BE2C (cell line): ENCODE measurements at places on chromosomes 12 and 14.

- DNase-seq: peak; percentile 37
Observed at GRCh38 chr12:108804271-108804953, 53.0 kb downstream of the SSH1 start.

DNA sequence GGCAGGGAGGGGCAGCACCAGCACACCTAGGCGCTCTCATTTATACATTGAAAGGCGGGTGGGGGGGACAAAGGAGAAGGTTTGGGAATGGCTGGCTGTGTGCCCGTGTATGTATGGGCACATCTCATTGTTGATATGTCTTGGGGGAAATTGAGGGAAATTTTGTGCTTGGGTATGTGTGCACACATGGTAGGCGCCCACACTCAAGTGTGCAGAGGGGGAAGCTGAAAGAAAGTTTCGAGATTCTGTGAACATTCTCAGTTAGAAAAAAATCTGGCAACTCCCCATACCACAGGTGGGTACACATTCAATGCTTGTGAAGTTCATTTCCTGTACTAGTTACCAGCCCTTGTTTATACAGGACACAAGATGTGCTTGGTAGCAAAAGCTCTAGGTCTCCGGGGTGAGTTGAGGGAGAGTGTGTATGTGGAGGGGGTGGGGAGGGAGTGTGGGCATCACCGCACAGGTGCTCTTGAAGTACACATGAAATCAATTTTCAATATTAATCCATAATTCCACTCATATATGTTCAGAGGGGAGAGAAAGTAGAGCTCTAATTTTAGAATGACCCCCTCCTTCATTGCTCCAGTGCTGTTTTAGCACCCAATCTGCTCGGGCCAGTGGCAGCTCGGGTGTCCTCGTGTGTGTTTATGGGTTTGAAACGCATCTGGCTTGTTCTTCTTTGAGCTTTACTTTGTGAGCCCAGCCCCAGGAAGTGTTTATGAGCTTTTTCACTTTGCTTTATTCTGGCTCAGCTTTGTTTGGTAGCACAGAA lies 286.0 kb downstream of the ZFP36L1 start:
- DNase-seq: no peak

DNA sequence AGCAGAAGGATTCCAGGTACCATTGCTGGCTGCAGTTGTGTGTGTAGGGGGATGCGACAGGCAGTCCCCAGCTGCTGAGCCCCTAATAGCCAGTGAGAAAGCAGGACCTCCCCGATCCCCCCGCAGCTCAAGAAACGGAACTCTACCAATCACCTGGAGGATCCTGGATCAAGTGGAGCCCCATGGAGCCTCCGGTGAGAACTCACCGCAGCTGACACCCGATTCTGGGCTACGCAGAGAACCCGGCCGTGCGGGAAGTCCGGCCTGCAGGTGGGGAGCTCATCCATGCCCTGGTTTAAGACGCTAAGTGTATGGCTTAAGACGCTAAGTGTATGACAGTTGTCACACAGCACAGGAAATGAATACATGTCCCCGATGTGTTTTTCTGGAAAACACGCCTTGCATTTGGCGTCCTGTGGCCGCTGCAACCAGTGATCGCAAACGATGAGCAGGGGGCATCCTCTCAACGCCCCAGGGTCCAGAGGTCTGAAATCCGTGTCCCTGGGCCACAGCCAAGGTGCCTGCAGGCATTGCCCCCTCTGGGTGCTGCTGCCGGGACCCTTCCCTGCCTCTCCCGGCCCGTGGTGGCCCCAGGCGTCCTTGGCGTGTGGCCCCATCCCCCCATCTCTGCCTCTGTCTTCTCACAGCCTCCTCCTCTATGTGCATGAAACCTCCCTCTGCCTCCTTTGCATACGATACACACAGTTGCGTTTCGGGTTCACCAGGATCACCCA lies 75.1 kb downstream of the KIF26A start:
- DNase-seq: no peak

GRCh38 chr14:99213101-99213500 lies 58.9 kb downstream of the BCL11B start:
- DNase-seq: no peak

DNA sequence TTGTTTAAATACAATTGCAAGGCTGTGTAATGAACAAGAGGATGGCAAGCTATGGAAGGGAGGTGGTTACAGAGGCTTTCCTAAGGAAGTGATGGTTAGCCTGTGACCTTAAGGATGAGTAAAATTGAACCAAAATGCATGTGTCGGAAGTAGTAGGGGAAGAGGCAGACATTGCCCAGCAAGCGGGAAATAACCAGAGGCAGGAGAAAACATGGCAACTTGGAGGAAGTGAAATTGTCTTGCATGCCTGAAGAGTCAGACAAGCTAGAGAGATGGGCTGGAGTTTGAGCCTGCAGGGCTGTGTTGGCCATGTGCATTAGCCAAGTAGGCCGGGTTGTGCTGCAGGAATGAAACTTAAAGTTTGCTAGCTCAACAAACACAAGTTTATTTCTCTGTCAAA lies 96.2 kb downstream of the BTG1 start:
- DNase-seq: no peak

GRCh38 chr14:75864352-75864751 lies 117.4 kb downstream of the TGFB3 start:
- DNase-seq: no peak

DNA sequence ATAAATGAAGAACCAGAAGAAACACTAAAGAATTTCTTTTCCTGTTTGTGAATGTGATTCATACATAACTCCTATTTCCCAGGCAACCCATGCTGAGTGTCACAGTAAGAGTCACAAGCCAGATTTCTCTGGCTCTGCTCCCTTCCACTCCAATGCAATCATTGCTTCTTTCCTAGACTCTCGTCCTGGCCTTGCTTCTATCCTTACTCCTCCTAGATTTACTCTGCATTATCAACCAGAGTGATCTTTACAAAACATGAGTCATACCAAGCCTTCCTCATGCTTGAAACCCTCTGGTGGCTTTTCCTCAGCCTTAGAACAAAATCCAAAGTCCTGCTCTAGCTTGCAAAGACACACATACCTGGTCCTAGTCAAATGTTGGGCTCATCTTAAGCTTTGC lies 13.3 kb downstream of the IL22 start:
- DNase-seq: no peak

DNA sequence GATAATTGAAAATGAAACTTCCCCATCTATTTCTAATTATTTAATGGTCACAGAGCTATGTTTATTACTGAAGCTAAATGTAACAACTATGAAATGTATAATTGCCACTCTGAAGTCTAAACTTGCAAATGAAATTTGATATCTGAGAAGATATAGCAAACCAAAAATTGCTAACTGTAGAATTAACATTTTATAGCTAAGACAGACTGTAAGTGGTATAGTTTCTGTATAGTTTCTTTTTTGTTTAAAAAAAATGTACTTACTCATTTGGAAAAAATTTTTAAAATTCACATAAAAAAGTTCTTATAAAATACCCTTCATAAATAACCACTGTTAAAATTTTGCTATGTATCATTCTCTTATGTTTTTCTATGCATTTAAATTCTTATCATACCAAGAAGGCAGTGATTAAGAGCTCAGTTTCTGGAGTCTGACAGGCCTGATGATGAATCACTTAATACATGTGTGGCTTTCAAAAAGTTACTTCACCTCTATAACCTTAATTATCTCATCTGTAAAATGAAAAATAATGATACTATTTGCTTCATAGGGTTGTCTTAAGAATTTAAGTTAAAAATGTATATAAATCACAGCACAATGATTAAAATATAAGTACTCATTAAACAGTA lies 214.7 kb upstream of the GARIN2 start:
- DNase-seq: no peak

DNA sequence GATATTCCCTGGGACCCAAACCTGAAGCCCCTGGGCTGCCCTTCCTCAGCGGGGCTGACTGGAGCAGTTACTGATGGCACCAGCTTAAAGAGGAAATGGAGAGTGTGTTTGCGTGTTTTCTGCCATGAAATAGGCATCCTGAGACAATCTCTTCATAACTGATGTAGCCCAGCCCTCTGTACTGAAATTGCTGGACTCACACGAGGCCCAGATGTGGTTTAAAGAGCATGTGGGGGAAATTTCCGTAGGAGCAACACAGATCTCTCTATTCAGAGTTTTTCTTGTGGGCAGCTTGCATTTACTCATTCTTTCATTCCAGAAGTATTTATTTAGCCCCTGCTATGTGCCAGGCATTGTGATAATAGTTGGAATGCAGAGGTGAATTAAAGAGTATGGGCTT lies 782.1 kb upstream of the TBX3 start:
- no peak for DNase-seq

GRCh38 chr12:77325511-77326236 lies 260.3 kb upstream of the E2F7 start:
- no peak for DNase-seq

- DNase-seq: no peak
Observed at GRCh38 chr12:27754795-27755194, 25.2 kb upstream of the KLHL42 start.

DNA sequence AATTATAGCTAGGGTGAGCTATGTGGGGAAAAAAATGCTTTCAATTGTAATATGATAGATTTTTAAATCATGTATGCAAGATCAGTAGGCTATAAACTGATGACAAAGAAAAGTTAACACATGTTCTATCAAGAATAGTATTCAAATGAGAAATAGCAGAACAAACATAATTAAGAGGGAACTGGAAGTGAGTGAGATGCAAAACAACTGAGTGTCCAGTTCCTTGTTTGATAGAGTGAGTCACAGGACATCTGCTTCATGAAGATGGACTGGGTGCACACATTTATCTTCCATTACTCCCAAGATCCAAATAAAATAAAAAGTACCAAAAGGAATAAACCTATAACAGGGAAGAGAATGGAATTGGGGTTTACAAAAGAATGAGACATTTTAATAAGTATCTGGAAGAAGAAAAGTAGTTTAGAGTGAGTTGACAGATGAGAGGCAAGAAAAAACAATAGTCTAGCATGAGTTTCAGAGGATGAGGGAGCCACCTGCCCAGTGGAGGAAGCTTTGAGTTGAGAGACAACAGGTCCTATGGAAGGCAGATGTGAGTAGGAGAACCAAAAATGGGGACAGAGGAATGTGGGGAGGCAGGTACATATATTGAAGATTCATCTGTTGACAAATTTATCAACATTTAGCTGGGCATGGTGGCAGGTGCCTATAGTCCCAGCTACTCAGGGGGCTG lies 178.1 kb upstream of the ARHGAP5 start:
- no peak for DNase-seq

DNA sequence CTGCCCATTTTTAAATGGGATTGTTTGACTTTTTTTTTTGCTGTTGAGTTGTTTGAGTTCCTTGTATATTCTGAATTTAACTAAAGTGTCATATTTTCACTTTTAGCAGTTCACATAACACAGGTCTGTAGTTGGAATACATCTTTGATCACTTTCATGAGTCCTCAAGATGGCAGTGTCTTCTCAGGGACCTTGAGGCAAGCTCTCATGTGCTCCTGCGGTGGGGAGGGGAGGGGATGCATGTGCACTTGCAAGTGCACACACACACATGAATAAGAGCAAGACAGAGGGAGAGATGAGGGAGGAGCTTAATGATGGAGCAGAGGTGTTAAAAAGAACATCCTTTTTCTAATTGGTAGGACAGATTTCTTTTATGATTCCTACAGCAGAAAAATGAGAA lies 291.4 kb upstream of the OR4E1 start:
- no peak for DNase-seq

- peak; percentile 50 for DNase-seq
Observed at GRCh38 chr14:100442498-100443490, 119.7 kb downstream of the SLC25A47 start.
